ENCODE measurements at places on chromosomes 1 and 21.
A peak's percentile ranks its signal among the peaks of the same experiment; 100 is the strongest.

DNA sequence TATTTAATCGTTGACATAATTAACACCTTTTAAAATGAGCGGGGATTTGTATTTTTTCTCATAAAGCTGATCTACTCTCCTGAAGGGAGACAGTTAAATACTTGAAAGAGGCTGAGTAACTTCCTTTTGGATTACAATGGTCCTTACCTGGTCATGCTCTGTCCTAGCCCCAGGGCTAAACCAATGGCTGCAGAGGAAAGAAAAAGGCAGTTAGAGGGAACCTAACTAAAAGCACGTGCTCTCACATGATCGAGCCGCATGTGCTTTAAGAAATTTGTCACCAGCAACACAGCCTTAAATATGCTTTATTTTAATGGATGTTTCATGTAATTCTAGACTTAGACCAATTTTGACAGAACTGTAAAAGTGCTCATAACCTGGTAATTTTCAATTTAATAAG lies 132.7 kb downstream of the GPATCH2 start:
- no peak for DNase-seq

- no peak for DNase-seq
These were observed 72.0 kb downstream of the RPS6KC1 start for GRCh38 chr1:213123087-213123486.

- DNase-seq, result no peak
These were observed 96.5 kb downstream of the GREM2 start for GRCh38 chr1:240515505-240515904.

DNA sequence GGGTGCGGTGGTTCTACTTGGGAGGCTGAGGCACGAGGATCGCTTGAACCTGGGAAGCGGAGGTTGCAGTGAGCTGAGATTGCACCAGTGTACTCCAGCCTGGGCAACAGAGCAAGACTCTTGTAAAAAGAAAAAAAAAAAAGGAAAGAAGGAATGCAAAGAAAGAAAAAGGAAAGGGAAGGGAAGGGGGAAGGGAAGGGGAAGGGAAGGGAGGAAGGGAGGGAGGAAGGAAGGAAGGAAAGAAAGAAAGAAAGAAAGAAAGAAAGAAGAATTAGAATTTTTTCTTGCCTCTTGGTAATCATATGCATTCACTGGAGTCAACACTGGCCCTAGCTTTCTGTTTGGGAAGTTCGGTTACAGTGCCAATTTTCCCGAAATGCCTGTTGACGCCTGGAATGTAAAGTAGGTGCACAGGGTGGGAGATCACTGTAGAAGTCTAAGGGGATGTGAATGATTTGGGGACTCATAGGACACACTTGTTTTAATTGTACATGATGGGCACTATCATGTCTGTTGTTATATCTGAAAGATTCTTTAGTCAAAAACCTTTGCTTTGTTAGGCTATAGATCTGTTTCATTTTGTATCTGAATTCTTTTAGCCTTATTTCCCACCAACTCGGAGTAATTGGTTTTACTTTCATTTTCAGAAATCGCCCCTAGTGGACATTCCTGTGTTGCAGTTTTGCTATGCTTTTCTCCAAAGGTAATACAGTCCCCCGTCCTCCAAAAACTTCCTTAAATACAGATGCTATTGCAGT lies 59.8 kb upstream of the MORC3 start:
- DNase-seq, result peak; percentile 8

DNA sequence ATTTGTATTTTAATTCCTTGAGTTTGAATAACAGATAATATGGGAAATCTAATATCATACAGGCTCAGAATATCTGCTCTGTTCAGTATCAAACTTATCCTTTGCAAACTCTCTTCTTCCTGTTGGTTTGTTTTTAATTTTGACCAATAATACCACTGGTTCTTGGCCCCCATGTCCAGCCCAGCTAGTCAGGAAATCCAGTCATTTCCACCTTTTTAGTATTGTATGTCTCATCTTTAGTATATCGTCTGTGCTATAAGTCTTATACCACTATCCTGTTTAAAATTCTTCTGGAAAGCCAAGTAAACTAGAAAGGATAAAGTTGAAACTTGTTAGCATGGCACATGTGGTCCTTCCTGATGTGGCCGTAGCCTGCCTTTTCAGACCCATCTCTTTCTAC lies 10.7 kb downstream of the SCCPDH start:
- no peak for DNase-seq

DNA sequence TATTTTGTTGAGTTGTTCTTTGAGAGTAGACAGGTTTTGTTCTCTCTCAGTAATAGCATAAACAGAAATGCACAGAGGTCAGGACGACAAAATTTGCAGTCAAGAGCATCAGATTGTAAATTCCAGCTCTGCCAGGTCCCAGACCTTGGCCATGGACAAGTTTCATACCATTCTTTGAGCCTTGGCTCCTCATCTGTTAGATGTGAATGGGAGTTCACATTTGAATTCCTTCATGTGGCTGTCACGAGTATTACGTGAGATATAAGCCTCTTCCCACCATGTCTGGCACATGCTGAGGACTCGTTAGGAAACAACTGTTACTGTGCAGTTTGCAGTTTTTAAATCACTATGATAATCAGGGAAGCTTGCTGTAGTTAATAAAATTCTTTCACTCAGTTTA lies 93.2 kb upstream of the KCTD3 start:
- no peak for DNase-seq

DNA sequence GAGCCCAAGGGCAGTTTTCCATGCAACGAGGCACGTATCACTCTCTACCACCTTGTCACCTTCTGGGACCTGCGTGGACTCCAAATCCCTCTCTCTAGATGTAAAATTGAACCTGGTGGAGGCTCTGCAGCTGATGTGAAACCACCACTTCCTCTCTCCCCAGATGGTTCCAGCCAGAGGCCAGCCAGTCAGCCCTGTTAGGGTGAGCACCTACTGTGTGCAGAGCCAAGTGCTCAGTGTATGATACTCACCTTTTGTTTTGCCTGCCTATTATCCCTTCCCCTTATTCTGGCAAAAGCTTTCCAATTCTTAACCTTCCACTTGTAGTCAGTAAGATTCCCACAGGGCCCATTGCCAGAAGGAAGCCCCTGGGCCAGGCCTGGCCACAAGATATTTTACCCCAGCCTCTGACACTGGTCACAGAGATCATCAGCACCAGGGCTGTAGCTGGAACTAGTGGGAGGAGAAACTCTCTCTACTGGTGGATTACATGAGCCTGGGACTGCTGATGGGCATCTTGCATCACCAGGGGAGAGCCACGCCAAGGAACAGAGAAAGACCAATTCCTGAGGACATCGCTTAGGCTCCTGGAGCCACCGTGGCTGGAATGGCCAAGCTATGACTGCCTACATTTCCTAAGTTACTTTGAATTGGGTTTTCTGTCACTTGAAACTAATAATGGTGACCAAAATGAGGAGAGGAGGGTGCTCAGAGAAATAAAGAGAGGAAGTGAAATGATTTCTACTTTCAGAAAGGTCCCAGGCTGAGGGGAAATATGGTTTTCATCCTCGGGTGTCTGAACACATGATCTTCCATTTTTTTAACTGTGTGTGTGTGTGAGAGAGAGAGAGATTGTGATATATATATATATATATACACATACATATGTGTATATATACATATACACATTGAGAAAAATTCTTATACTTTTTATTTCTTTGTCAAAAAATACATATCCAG lies 26.6 kb upstream of the RD3 start:
- DNase-seq, result no peak

DNA sequence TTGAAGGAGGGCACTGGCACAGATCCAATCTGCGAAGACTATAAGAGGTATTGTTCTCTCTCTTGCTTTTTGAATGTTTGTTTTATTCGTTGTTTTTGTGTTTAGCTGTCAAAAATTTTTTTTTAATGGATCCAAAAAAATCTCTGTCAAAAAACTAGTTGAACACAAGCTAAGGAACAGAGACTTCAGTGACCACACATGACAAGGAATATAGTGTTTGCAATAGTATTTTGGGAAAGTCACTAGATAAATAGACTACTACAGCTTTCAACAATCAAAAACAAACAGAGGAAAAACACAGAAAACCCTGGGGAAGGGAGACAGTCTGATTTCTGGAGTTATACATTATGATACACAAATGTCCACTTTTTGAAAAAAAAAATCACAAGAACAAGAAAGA lies 36.9 kb upstream of the COA6 start:
- no peak for DNase-seq

GRCh38 chr1:43835082-43836021 lies 98.2 kb upstream of the ARTN start:
- no peak for DNase-seq

- no peak for DNase-seq
These were observed 93.3 kb downstream of the SSBP3 start for GRCh38 chr1:54312796-54313316.

- DNase-seq, result no peak
These were observed 289.2 kb downstream of the GRIK1 start for GRCh38 chr21:29650523-29651022.

- no peak for DNase-seq
These were observed at the start of gene C1QA for GRCh38 chr1:22636353-22636752. TSS of gene C1QA (plus strand) at chr1:22636628. CDS start at chr1:22637617, 989 bp downstream.

DNA sequence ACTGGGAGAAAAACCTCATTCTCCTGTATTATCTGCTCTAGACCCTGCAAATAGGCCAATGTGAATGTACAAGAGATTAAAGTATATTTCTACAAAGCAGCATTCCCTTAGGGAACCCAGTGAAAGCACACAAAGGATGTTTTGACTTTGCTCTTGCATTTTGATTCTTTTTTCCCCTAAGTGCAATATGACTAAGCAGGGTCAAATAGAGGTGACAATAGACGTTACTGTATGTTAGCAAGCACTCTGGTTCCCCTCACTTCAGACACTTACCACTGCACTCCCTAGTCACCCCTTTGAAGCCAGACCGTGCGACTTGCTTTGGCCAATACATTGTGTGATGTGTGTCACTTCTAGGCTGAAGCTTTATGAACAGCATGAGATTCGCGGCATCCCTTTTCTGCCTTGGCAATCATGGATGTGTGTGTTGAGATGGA lies 209.7 kb downstream of the RHOU start:
- no peak for DNase-seq

GRCh38 chr1:121516234-121516967 lies 331.6 kb downstream of the SRGAP2C start:
- no peak for DNase-seq

DNA sequence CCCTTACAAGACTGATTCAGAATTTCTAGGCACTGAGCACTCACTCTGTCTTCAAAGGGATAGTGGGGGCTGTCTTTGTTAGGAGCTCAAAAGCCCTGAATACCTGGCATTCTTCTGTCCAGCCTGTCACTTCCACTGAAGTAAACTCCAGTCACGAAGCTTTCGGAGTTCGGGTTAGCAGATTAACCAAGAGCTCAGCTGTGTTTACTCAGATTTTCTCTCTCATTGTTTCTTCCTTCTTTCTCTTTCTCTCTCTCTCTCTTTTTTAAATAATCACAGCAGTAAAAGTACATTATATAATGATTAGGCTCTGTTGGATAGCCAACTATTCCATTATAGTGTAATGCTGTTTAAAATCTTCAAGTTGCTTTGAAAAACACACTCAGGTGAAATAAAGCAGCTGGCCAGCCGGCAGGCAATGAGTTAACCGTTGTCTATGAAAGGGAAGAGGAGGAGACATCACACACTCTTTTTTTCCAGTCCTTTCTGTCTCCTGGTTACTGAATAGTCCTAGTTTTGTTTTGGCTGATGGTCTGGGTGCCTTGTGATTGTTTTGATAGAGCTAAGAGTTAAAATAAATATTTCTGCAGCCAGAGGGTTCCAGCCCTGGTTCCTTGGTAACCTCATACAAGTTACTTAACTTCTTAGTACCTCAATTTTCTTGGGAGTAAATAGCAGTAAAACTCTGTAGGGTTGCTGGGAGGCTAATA lies 89.8 kb downstream of the ADSS2 start:
- DNase-seq, result no peak

- DNase-seq, result no peak
These were observed 1.0 kb upstream of the CDKN2C start for GRCh38 chr1:50968821-50969610.

DNA sequence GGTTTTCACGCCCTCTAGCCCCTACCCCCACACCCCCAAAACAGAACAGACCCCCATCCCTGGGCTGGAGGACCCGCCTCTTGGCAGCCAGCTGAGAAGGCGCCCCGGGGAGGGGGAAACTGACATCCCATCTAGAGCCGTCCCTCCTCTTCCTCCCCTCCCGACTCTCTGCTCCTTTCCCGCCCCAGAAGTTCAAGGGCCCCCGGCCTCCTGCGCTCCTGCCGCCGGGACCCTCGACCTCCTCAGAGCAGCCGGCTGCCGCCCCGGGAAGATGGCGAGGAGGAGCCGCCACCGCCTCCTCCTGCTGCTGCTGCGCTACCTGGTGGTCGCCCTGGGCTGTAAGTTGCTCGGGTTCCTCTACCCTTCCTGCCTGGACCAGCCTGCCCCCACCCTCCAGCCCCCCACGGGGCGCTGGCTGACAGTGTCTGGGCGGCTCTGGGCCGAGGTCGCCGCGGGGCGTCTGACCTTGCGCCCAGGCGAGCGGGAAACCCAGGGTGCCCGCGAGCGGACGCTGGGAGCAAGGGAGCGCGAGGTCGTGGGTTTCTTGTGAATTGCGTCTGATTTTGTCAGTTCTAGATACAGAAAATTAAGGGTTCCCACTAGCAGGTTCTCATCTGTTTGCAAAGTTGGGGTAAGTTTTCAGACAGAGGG lies 618 bp downstream of the JAM2 start:
- DNase-seq, result no peak

DNA sequence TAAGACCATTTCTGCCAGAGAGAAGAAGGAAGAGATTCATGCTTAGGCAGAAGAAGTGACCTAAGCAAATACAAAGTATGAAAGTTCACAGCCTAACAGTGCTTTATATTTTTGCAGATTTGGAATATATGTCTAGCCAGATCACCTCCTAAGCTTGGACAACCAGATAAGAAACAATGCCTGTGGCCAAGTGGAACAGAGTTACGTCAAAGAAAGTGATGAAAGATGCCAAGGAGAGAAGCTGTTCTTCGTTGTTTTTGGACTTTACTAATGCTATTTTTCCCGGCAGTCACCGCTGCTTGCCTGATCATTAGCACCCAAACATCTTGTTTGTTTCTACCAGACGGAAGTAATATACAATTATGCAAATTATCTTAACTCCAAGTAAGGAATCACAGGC lies 489.2 kb upstream of the C1orf87 start:
- no peak for DNase-seq

DNA sequence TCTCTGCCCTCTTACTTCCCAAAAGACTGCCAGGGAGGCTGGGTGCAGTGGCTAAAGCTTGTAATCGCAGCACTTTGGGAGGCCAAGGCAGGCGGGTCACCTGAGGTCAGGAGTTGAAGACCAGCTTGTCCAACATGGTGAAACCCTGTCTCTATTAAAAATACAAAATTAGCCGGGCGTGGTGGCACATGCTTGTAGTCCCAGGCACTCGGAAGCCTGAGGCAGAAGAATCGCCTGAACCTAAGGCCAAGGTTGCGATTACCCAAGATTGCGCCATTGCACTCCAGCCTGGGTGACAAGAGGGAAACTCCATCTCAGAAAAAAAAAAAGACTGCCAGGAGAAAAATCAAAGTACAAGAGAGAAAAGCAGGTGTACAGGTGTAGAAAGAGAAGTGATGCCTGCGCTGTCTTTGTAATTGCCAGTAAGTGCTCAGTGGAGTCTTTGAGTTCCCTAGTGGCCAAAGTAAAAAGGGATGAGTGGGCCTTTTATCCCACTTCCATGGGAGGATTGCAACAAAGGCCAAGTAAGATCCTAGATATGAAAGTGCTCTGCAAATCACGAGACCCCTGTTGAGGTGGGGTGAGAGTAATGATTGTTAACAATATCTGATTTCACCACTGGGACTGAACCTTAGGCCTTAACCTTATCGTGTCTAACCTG lies 94.7 kb upstream of the WNT4 start:
- no peak for DNase-seq
